Activated CD4-positive, alpha-beta T cell treated with anti-CD3 and anti-CD28 coated beads, Interleukin-2, amount 50 U/mL, for 16 hours (primary cell): ENCODE measurements at places on chromosomes 6 and 20.

DNA sequence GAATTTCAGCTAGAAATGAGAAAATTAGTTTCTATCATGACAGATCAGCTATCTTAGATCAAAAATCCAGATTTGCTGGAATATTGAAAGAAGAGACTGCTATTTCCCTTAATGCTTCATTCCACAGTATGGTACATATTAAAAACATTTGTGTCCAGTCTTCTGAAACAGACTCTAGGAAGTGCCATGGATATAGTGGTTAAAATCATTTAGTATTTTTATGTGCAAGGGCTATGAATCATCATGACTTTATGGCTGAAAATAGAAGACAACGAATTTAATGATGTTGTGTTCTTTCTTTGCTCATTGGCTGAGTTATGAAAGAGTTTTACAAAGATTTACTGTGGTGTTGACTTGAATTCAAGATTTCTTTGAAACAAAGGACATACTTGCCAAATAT is 146.6 kb downstream of the ANKRD60 start:
- DNase-seq = no peak

- no peak for DNase-seq
Measured at GRCh38 chr6:20850686-20851416, 316.6 kb downstream of the CDKAL1 start.

GRCh38 chr6:110537208-110538123 is 61.1 kb upstream of the SLC22A16 start:
- peak; percentile 61 for DNase-seq

- DNase-seq = no peak
Measured at GRCh38 chr6:142162780-142163179, 15.7 kb downstream of the VTA1 start.

DNA sequence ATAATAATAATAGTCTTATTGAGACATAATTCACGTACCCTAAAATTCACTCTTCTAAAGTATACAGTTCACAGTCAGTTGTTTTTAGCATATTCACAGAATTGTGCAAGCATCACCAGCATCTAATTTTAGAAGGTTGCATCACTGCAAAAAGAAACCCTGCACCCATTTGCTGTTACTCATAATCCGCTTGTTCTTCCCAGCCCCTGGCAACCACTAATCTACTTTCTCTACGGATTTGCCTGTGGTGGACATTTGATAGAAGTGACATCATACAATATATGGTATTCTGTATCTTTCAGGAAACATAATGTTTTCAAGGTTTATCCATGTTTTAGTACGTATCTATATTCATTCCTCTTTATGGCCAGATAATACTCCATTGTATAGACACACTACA is 41.5 kb upstream of the FAM184A start:
- DNase-seq = no peak

DNA sequence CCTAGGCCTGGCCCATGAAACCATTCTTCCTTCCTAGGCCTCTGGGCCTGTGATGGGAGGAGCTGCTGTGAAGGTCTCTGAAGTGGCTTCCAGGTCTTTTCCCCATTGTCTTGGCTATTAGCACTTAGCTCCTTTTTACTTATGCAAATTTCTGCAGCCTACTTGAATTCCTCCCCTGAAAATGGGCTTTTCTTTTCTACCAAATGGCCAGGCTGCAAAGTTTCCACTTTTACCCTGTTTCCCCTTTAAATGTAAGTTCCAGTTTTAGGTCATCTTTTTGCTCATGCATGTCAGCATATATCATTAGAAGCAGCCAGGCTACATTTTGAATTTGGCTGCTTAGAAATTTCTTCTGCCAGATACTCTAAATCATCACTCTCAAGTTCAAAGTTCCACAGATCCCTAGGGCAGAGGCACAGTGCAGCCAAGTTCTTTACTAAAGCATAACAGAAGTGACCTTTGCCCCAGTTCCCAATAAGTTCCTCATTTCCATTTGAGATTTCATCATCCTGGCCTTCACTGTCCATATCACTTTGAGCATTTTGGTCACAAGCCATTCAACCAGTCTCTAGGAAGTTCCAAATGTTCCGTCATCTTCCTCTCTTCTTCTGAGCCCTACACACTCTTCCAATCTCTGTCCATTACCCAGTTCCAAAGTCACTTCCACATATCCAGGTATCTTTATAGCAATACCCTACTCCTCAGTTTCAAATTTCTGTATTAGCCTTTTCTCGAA is 71.9 kb downstream of the TBC1D7 start:
- no peak for DNase-seq

- DNase-seq = no peak
Measured at GRCh38 chr6:32129297-32130088, 595 bp downstream of the FKBPL start.

DNA sequence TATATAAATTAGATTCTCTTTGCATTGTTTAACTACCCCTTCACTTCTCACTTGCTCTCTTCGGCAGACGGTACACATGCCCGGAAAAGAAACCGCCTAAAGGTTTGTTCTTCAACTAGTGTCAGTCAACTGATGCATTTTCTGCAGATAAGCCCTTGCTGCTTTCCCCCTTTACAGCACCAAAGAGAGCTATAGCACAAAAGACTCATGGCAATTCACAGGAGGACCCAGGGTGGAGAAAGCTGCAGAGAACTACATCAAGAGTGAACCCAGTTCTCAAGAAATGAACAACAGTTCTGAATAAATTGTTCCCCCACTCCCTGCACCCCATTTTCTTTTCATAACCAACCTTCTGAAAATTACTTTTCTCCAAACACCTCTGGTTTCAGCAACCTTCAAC is 8.9 kb downstream of the CD164 start:
- DNase-seq = no peak

DNA sequence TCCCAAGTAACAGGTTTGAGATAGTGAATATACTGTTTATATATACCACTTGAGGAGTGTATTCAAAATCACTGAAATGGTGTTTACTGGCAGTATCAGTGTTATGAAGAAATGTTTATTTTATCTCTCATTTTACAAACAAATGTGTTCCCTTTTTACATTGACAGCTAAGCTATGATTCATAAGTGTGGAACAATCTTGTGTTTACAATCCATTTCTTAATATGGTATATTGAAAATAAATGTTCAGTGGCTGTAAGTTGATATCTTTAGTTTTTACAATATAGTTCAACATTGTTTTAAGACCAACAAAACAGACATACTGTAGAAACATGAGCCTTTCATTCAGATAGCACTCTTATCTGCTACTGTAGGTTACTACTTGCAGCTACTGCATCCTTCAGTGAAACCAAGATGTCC is 14.3 kb downstream of the PHF3 start:
- DNase-seq = no peak

- DNase-seq = no peak
Measured at GRCh38 chr6:137625808-137626207, 131.6 kb upstream of the OLIG3 start.

DNA sequence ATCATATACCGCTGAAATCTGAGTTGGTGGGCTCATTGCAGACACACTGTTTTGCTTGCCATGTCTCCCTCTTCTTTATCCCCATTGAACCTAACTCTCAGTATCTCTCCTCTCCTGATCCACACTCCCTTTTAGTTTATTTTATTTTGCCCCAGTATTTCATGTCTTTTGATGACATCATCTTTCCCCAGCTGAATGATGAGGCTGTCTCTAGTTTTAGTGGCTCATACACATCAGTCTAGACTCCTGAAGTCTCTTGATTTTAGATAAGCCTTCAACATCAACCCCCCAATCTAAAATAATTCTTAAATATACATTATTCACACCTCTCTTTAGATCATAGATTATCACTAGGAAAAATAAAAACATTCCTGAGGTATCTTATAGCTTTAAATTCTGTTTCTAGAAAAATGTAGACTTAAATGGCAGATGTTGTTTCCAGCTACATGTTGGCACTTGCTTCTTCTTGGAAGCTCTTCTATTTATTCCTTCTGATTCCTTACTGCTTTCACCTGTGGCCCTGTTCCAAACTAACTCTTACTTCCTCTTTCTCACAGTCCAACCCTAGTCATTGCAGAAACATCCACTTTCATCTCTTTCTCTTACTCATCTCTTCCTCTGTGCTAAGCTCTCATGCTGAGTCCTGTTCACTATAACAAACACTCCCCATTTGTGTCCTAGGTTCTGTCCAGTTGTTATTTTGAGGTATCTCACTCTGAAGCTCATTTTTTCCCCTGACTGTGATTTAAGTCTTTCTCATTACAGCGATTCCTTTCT is 191.9 kb upstream of the SLC35B3 start:
- no peak for DNase-seq

- DNase-seq = no peak
Measured at GRCh38 chr6:156123731-156124130, 653.4 kb upstream of the ARID1B start.

DNA sequence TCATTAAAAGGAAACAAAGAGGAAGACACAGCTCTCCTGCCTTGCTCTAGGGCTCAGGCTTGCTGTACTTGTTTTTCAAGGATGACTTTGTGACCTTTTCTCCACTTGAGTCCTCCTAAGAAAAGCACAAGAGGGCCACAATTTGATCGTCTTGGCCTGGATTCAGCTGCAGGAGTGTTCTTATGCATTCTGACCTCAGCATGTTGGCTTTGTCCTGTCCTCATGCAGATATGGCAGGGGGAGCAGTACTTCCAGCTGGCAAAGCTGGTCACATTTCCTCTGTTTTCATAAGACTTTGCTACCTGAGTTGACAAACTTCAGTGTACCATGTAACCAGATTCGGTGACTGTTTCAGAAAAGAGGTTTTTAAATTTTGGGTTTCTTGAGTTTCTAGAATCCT is 30.8 kb downstream of the KDM1B start:
- no peak for DNase-seq
